Fibroblast of skin of left biceps (primary cell): ENCODE measurements at places on chromosomes 5 and 9.

DNA sequence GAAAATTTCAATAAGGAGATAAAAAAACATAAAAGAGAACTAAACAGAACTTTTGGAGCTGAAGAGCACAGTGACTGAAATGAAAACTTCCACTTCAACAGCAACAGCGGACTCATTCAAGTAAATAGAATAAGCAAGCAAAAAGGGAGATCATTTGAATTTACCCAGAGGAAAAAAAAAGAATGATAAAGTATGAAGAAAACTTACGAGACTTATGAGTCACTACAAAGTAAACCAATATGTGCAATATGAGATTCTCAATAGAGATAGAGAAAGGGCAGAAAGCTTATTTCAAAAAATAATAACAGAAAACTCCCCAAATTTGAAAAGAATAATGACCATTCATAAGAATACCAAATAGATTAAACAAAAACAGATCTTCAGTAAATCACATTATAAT lies 1605.7 kb upstream of the CDH6 start:
- DNase-seq: no peak

GRCh38 chr5:145548097-145548496 lies 287.0 kb downstream of the PRELID2 start:
- DNase-seq: no peak

DNA sequence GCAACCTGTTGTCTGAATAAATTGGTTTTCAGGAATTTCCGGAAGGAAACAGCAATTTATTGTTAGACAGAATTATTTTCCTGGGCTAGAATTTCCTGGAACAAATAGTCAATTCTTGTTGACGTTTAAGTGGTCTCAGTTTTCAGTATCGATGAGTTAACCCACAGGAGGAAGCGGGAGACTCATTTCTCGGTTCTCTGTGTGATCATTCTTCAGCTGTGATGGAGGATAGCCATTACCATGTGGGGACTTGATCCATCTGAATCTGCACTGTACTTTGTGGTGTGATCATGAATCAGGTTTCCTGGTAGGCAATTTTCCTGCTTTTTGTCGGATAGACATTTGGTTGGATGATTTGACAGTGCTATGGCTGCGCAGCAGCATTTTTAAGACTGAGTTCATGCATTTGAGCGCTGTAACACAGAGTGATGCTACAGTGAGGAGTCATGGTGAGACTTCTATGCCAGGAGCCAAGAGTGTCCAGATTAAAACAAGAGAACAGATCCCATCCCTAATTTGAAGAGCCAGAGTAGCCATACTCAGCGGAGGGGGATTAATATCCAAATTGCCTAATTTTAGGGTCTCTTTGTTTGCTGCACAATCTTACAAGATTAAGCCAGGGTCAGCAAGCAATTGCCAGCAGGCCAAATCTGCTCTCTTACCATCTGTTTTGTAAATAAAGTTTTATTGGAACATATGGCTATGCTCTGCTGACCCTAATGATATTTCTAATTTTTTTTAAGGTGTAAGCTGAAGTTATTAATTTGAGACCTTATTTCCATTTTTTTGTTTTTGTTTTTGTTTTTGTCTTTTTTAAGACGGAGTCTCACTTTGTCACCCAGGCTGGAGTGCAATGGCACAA lies 355.9 kb downstream of the RAB3C start:
- DNase-seq: no peak

DNA sequence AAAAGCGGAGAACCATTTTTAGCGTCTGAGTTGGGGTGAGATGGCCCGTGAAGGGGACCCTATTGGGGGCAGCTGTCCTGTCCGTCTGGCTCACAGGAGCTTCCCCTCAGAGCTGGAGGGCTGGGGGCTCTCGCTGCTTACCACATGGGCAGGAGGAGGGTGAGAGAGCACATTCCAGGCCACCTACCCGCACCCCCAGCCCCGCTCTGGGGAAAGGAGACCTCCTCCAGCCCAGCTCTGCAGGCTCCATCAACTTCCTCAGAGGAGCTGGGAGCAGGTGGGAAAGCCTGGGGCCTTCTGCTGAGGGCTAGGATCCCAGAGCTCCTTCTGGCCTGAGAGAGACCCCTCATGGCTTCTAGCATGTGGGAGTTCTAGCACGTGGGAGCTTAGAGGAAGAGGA lies 27.1 kb upstream of the SPTLC1 start:
- no peak for DNase-seq

GRCh38 chr5:149775785-149776184 lies 45.7 kb downstream of the PPARGC1B start:
- DNase-seq: no peak

DNA sequence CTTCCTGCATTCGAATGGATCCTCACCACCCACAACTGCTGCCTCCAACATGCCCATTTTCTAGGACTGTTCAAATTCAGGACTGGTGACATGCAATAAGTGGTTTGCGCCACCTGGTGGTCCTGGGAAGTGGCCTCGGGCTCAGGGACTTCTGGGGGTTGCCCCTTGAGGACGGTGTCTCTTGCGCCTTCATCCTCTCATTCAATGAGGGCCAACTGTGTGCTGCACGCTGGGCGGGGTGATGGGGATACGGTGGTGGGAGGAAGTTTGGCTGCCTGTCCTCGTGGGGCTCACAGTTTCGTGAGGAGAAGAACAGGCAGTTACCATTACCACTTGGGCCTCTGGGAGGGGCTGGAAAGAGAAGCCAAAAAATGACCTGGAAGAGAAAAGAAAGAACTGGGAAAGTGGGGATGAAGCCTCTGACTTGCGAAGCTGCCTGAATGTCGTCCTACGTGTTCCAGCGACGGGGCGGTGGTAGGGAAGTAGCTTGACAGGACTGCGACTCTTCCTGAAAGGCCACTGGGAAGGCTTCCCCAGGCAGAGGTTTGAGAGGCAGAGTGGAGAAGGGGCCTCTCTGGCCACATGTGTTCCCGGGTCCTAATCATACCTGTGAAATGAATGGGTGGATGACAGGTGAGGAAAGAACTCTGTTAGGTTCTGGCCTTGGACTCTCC lies 49.0 kb downstream of the PSD2 start:
- DNase-seq: peak; percentile 13

GRCh38 chr5:179614745-179615144 lies 8.7 kb downstream of the HNRNPH1 start:
- no peak for DNase-seq

GRCh38 chr9:113548221-113549041 lies 84.9 kb downstream of the RGS3 start:
- no peak for DNase-seq

GRCh38 chr5:146716636-146717035 lies 161.9 kb downstream of the PPP2R2B start:
- DNase-seq: no peak

DNA sequence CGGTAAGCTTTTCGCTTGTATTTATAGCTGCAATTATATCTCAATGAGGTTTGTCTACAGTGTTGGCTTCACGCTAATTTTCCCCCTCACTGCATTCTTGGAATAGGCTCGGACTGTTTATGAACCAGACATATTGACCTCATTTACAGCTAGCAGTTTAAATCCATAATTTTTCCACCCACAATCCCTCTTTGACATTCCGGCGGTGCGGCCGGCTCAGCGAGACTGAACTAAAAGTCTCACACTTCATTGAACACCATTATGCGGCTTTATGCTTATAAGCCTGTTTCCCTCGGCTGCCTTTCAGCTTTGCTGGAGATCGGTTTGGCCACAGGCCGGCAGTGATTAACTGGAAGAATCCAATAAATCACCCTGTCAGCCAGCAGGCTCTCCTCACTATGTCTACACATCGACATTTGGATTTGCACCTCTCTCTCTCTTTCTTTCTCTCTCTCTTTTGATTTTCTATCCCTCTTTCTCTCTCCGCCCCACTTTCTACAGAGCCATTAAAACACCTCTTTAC lies 315.0 kb upstream of the TLE4 start:
- DNase-seq: peak; percentile 98

GRCh38 chr9:71253011-71253410 lies 131.6 kb upstream of the TRPM3 start:
- peak; percentile 13 for DNase-seq

DNA sequence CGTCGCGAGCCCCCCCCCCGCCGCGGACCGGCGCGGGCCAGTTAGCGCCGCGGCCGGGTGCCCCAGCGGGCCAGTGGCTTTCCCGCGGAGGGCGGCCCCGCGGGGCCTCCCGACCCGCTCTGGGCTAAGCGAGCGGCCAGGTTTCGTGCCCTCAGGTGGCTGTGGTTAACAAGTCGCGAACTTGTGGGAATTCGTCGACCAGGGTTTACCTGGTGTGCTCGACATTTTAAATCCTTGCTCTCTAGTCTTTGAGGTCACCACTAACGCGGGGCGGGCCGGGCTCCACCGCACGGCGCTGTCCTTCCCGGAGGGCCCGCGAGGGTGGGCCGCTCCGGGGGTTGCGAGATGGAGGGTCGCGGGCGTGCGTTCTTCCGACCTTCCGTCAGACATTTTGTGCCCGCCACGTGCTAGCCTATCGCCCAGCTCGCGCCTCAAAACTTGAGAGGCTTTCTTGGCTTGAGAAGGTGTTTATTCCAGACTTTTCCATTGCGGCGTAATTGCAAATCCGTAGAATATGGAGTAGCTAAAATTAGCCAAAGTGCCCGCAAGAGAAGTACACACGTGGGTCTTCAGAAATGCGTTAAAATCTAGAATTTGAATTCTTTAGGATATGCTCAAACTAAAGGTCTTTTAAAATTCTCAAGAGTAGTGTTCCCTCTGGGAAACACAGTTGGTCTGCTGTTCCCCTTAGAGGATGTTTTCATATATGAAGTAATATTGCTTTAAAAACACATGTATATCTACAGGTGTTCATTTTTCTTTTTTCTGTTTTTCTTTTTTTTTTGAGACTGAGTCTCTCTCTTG lies 2.1 kb downstream of the ANP32B start:
- DNase-seq: no peak
